ENCODE measurements at places on chromosomes 16 and 17.

- DNase-seq: no peak
Measured at GRCh38 chr16:48833461-48833860, 223.5 kb upstream of the N4BP1 start.

DNA sequence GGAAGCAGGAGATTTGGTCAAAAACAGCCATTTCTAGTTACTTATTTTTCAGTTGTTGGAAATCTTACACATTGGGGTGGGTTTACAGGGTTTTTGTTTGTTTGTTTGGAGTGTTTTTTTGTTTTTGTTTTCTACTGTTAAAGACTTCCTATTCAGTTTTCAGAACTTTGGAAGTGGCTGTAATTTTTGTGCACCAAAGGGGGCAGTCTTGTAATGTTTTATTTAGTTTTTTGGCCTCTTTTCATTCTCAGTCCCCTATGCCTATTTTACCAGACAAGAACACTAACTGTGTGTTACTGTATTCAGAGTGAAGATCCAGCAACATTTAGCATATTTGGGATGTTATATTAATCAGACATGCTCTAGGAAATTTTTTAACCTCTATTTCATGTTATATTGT lies 20.6 kb downstream of the TPPP3 start:
- peak; percentile 30 for DNase-seq

DNA sequence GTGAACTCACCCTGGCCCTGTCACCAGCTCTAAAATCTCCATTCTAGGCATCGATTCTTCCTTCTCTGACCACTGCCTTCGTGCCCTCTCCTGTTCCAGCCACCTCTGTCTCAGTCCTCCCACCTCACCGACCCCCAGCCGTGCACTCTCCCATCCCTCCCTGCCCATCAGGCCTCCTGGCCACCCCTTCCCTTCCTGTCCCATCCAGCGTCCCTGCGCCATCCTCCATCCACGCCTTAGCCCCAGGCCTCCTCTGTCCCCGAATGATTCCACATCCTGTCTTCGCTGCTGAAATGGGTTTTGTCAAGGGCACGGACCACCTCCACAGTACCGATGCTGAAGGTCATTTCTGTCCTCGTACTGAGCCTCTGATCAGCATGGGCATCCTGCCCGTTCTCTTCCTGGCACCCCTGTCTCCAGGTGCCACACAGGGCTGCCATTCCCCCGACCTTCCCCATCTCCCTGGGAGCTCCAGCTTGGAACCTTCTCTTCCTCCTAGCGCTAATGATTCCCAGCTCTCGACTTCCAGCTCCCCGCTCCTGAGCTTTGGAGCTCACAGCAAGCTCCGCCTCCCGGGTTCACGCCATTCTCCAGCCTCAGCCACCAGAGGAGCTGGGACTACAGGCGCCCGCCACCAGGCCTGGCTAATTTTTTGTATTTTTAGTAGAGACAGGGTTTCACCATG lies 2.6 kb downstream of the TRIM65 start:
- no peak for DNase-seq

DNA sequence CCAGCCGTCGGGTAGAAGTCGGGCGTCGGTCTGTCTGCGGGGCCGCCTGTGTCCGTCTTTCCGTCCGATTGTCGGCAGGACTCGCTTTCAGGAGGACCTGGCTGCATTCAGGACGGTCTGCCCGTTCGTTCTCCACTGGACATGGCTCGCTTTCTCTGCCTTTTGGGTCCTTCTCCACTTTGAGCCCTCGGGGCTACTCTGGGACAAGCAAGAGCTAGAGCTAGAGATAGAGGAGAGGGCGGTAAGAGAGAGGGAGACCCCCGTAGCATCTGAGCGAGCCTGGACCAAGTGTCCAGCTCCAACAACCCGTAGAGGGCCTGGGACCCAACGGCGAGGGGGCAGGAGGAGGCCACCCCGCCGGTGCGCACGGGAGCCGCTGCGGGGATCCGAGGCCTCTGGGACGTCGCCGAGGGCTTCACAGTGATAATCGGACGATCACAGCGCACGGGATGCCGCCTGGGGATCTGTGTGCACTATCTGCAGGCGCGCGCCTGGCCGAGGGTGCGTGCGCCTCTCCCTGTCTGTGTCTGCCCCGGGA lies 4.5 kb downstream of the TBX4 start:
- DNase-seq: peak; percentile 65
